Tibial artery (tissue), 4 donors: ENCODE measurements at places on chromosomes 5 and 9.
A peak's percentile ranks its signal among the peaks of the same experiment; 100 is the strongest.

- no peak for DNase-seq
Observed at GRCh38 chr9:135989722-135990467, 28.7 kb upstream of the UBAC1 start.

DNA sequence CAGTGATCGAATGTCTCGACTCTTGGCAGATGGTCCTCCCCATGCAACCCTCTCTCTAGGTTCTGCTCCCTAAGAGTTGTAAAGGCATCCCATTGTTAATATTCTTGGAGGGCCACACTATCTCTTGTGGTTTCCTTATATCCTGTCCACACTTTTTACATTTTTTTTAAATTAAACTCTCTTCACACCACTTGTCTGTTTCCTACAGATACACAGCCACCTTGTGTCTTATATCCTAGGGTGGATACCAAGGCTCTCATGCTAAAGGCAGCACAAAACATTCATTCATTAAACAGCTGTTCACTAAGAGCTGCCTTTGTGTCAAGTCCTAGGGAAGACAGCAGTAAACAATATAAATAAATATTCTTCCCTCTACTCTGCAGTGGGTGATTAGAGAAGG is 60.5 kb upstream of the SHISAL2B start:
- no peak for DNase-seq

DNA sequence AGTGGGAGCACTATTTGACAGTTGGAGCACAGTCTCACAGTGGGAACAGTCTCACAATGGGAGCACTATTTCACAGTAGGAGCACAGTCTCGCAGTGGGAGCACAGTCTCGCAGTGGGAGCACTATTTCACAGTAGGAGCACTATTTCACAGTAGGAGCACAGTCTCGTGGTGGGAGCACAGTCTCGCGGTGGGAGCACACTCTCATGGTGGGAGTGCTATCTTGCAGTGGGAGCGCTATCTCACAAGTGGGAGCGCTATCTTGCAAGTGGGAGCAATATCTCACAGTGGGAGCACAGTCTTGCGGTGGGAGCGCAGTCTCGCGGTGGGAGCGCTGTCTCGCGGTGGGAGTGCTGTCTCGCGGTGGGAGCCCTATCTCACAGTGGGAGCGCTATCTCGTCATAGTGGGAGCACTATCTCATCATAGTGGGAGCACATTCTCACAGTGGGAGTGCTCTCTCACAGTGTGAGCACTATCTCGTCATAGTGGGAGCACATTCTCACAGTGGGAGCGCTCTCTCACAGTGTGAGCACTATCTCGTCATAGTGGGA is 56.1 kb downstream of the MED10 start:
- DNase-seq: no peak

DNA sequence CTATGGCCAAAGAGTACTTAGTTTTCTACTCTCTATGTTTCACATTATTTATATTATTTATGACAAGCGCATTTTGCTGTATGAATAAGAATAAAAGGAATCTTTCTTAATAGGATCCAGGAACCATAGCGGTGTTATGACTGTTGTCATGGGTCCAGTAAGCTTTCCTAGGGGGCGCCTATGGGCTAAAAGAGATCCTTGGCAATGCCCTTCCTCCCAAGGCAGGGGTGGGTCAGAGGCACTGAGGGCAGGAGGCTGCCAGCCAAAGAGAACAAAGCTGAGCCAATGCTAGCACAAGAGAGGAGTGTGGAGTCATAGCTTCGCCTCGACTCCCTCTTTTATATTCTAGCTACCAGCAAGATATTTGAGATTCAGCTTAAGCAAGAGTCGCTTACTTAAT is 98.4 kb upstream of the GNAQ start:
- peak; percentile 83 for DNase-seq

DNA sequence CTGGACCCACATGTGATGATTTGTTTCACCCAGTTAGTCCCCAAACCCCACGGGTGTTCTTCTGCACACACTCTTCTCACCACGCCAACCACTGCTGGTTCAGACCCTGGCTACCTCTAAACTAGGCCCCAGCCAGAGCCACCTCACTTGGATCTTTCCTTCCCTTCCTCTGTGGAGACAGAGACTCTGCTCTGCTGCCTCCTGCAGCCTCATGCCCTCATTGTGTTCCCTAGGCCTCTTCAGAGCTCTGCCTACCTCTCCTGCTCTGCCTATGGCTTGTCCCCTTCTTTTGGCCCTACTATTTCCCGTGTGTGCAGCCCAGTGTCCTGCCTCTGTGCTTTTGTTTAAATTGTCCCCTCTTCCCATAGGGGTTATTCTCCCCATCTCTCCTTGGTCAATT is 79.7 kb downstream of the ARHGAP26 start:
- no peak for DNase-seq

- DNase-seq: no peak
Observed at GRCh38 chr9:34571481-34571810, 18.1 kb downstream of the CNTFR start.

DNA sequence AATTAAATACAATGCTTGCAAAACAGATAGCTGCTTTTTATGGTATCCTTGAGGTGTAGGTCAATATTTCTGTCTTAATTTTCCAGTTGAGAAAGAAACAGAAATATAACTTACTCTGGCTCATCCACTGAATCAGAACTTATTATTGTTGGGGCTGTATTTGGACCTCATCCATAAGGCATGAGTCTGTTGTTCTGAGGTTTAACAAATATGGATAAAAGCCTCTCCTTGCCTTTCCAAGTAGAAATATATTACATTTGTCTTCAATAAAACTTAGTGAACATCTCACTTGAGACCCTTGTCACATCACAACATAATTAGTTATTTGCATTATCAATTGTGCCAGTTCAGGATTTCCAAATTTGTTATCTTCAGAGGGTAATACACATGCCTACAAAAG is 525.8 kb downstream of the AGTPBP1 start:
- DNase-seq: no peak

- no peak for DNase-seq
Observed at GRCh38 chr5:149796836-149797235, 66.7 kb downstream of the PPARGC1B start.

- no peak for DNase-seq
Observed at GRCh38 chr5:97778451-97778850, 595.4 kb upstream of the RIOK2 start.

GRCh38 chr5:98994611-98995010 is 65.8 kb upstream of the CHD1 start:
- no peak for DNase-seq

DNA sequence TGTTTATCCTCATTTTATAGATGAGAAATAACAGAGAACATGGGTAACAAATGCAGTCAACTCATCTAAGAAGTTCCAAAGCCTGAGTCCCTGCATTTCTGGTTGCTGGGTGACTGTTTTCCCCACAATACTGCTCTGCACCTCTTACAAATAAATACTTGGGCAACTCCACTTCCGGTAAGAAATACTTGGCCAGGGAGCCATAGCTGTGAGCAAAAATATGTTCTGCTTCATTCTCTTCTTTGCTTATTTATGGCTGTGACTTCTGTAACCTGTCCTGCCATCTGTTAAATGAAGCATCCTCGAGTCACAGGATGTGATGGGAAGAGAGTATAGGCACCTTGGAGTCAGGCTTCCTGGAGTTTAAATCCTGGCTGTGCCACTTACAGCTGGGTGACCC is 49.9 kb downstream of the GDNF start:
- no peak for DNase-seq

DNA sequence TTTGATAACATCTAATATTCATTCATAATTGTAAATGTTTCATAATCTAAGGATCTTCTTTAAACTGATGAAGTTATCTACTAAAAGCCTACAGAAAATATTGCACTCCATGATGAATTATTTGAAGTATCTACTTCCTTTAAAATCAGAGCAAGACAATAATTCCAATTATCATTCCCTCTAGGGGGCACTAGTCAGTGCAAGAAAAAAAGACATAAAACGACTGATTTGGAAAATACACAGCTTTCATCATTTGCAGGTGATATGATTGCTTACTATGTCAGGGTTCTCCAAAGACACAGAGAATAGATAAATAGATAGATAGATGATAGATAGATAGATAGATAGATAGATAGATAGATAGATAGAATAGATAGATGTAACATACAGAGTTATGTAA is 13.5 kb upstream of the GRM6 start:
- no peak for DNase-seq

DNA sequence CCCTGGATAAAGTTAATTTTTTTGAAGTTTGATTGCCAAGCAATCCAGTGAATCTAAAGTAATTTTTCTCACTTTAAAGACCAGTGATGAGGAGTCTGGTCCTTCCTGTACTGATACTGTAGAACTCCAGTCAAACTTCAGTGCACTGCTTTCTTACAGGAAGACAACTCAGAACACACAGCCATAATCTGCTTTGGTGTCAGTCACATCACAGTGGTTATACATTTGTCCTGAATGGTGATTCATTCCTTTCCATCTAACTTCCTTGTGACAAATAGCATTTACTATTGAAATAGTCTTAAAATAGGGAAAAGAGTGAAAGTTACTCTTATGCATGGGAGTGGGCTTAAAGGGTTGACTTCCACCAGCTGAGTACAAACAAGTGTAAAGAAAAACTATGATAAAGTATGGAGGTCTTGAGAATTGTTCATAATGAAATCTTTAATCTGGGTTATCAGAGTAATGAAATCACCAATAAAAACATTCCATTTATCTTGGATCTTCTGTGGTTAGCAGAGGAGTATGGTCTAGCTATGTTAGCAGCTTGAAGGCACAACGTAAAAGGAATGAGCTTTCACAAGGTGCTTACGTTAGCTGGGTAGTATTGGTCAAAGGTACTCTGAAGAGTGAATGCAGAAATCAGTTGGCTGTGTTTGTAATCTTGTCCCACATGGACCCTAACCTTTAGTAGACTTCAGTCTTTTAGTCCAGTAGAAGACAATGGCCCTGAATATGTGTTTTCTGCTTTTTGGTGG is 41.5 kb downstream of the DCP2 start:
- no peak for DNase-seq

DNA sequence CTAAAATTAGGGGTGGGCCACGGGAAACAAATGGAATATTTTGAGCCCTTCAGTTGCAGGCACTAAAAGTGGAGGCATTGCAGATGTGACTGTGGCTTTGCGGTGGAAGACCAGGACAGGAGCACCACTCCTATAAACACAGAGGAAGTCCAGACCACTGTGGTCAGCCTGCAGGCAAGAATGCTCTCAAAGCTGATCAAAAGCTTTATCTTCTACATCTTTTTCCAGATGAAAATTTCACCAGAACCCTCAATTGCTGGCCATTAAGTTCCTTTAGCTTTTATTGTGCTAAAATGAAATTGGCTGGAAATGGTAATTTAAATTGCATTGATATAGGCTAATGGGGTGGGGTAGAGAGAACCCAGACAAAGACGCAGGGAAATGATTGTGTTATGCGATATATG is 208.8 kb downstream of the ERCC6L2 start:
- DNase-seq: no peak
